ENCODE measurements at places on chromosomes 5 and 9.

DNA sequence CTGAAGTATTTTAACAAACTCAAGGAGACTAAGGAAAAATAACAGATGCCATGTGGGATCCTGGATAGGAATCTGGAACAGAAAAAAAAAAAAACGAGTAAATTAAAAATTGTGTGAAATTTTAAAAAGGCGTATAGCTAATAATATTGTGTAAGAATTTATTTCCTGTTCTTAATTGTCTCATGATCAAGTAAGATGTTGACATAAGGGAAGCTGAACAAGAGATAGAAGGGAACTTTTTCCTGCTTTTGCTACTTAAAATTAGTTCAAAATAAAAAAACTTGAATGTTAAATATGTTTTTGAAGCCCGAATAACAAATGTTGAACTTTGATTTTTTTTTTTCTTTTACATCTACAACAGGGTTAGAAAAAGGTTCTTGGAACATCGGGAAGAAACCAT, 10.5 kb downstream of the SNAPC3 start:
- no peak for DNase-seq

- no peak for DNase-seq
Observed at GRCh38 chr5:132270706-132271105, 13.2 kb downstream of the PDLIM4 start.

DNA sequence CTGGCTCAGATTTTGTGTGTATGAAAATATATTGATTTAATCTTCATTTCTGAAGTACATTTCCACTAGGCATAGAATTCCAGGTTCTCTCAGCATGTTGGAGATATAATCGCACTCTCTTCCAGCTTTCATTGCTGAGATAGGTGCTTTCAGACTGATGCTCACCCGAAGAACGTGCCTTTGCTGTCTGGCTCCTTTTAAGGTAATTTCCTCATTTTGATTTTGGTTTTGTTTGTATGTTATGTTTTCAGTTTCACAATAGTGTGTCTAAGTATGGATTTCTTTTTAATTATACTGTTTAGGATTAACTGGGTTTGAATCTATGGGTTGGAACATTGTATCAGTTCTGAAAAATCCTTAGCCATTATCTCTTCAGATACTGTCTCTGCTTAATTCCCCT, 132.0 kb upstream of the NFIB start:
- DNase-seq, result no peak

GRCh38 chr5:111228520-111229220, 4.5 kb downstream of the CAMK4 start:
- no peak for DNase-seq

GRCh38 chr5:116025866-116026265, 6.4 kb upstream of the ARL14EPL start:
- no peak for DNase-seq

GRCh38 chr5:109964136-109964535, 274.4 kb downstream of the MAN2A1 start:
- no peak for DNase-seq

GRCh38 chr5:83265318-83265717, 188.0 kb downstream of the XRCC4 start:
- DNase-seq, result no peak

GRCh38 chr5:38692781-38693527, 136.5 kb upstream of the LIFR start:
- no peak for DNase-seq

DNA sequence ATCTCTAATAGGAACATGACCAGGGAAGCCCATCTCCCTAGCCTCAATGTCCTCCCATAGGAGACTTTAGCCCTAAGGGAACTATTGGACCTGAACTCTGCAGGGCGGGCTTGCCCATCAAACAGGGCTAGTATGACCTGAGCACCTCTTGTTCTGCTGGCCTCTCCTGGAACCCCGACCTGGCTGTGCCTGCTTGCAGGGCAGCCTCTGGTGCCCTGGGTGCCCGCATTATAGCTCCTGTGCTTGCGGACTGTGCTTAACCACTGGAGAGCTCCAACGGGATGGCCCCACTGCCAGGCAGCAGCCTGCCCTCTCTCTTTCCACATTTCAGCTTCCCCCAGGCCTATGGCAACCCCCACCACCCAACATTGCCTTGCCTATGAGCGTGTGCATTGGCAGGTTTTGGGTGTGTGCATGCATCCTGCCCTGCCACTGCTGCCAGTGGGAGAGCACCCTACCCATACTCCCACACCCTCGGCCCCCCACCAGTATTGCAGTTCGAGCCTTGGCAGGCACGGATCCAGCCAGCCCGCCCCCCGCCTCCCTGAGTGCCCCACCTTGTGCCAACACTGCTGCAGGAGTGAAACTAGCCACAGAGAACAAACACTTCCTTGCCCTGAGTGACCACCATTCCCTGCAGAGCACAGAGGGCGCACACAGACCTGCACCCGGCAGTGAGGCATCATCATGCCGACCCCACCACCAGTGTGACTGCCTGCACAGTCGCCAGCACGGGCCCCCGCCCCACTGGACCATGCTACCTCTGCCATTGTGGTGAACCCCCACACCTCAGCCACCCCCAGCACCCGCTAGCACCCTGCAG, 1123.8 kb upstream of the CDH6 start:
- DNase-seq, result no peak
